Femur (tissue), 1 donor: ENCODE measurements at places on chromosomes 2 and 18.

- peak; percentile 78 for DNase-seq
These were observed 8.7 kb downstream of the CYP26B1 start for GRCh38 chr2:72138921-72139381.

GRCh38 chr2:205343103-205343502 lies 339.2 kb upstream of the NRP2 start:
- no peak for DNase-seq

DNA sequence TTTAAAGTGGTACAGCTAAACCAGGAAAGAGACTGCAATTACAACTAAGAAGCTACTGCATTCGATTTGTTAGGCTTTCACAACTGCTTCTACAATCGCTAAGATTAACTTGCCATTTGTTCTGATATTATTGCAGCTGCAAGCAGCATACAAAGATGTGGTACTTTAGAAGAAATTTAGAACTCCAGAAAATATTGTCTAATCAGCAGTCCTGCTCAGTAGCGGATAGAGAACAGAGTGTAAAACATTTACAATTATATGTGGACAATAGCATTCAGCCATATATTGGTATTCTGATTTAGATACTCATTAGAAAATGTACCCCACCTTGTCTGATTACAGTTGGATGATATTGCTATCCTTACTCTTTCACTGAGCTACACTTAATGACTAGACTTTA lies 265.3 kb downstream of the DCC start:
- no peak for DNase-seq

GRCh38 chr2:19881221-19881907 lies 20.4 kb downstream of the TTC32 start:
- no peak for DNase-seq

GRCh38 chr2:113700186-113700841 lies 56.1 kb downstream of the SLC35F5 start:
- DNase-seq = no peak

GRCh38 chr2:206558492-206558891 lies 83.8 kb upstream of the FAM237A start:
- DNase-seq = no peak

- no peak for DNase-seq
These were observed 473.9 kb upstream of the CDH2 start for GRCh38 chr18:28650860-28651259.

DNA sequence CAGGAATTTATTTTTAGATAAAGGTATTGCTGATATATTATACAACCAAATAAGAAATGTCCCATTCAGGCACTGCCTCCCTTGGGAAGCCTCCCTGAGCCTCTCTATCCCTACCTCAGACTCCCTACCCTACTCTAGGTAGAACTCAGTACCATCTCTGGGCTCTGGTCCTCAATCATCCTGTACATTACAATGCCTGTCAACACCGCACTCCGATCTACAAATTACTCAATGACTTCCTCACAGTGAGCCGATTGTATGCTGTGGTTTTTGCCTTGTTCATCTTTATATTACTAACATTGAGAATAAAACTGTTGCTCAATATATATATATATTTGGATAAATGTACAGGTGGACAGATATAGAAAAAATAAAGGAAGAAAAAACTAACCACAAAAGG lies 207.5 kb downstream of the STK39 start:
- DNase-seq = no peak

DNA sequence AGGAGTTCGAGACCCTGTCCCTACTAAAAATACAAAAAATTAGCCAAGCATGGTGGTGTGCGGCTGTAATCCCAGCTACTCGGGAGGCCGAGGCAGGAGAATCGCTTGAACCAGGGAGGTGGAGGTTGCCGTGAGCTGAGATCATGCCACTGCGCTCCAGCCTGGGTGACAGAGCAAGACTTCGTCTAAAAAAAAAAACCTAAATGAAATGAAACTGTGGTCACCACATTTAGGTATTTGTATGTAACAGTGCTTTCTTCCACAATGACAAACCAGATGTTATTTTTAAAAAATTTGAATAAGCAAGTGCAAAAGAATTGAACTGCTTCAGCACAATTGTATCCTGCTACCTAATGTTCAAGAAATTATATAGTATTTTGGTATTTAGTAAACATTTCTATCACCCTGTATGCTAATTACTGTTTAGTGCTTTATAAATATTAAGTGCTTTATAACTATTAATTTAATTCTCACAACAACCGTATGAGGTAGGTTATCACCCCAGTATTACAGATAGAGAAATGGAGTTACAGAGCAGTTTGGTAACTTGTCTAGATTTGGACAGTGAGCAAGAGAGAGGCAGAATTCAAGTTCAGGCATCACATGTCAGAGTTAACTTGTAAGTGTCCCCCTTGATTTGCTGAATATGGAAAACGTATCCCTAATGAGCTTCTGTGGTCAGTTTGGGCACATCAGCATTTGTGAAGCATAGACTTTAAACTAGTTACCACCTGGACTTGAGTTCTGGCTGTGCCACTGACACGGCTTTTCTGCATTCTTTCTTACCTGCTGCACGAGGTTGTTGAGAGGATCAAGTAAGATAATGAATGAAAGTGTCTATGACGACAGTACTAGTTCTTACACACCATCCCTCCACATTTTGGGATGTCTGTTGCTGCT lies 14.4 kb downstream of the PHLPP1 start:
- DNase-seq = no peak

DNA sequence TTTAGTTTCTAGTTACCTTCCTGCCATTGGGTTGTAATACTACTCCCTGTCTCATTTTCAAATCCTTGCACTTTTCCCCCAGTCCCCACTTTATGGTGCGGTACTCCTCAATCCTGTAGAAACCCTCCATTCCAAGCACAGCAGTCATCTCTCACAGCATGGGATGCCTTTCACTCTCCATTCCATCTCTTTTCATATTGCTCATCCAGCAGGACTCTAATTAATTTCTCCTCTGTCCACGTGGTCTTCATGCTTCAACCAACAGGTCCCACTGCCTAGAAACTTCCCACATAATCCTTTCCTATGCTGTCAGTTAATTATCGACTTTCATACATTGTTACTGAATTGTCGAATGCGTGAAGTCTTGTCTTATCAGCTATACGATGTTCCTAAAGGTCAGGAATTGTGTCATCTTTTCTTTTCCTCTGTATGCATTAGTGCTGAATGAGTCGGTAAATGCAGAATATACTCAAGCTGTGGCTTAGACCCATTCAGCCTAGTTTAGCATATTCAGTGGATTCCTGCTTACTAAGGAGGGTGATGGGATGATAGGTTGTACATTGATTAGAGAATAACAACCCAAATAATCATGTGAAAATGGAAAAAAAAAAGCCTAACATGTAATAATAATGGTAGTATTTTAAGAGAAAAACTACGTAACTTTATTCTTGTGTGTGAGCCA lies 89.7 kb downstream of the CRIM1 start:
- no peak for DNase-seq

GRCh38 chr2:237299906-237300305 lies 114.1 kb downstream of the COL6A3 start:
- no peak for DNase-seq

GRCh38 chr18:35047697-35048292 lies 6.6 kb downstream of the MAPRE2 start:
- no peak for DNase-seq

GRCh38 chr2:204495381-204495780 lies 49.9 kb upstream of the PARD3B start:
- no peak for DNase-seq

- DNase-seq = peak; percentile 16
These were observed 677 bp upstream of the COPS9 start for GRCh38 chr2:240136671-240137292.

- no peak for DNase-seq
These were observed 3.0 kb downstream of the EN1 start for GRCh38 chr2:118844261-118845004.

GRCh38 chr2:241563031-241563507 lies 4.5 kb downstream of the BOK start:
- DNase-seq = no peak

- DNase-seq = no peak
These were observed 21.5 kb downstream of the GALNT1 start for GRCh38 chr18:35603008-35603407.

- DNase-seq = no peak
These were observed 88.8 kb downstream of the EPAS1 start for GRCh38 chr2:46385786-46386577.

DNA sequence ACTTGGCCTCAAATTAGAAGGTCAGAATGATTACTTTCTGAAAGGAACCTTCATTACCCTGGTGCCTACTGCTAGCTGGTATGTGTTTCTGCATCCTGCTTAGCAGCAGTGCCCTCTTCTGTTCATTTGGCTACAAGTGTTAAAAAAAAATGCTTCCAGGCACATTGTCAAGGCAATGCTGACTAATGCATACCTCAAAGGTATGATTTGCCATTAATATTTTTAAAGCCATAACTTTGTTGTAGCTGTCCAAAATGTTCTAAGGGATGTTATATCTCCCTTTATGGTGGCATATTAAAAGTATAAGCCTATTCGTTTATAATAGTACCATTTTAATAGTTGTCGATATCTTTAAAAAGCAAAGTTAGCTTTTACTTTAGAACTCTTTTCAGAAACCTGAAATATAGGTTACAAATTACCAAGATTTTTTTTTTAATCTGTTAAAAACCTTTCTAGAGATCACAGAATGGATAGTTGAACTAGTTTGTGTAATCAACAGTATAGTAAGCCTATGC lies 52.0 kb upstream of the FAM171B start:
- peak; percentile 30 for DNase-seq
